ENCODE measurements at places on chromosomes 16 and 17.
A peak's percentile ranks its signal among the peaks of the same experiment; 100 is the strongest.

DNA sequence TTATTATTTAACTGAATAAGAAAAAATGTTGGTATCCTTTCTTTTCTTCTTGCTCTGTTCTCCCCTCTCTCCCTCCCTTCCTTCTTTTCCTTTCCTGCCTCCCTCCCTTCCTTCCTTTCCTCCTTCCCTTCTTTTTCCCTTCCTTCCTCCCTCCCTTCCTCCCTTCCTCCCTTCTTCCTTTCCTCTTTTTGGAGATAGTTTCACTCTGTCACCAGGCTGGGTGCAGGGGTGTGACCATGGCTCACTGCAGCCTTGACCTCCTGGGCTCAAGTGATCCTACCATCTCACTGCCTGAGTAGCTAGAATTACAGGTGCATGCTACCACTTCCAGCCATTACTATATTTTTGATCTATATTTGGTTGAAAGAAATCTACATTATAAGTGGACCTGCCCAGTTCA is 5.7 kb upstream of the RUSF1 start:
- DNase-seq: no peak

- DNase-seq: no peak
Measured at GRCh38 chr17:78332991-78333390, 26.9 kb downstream of the SOCS3 start.

DNA sequence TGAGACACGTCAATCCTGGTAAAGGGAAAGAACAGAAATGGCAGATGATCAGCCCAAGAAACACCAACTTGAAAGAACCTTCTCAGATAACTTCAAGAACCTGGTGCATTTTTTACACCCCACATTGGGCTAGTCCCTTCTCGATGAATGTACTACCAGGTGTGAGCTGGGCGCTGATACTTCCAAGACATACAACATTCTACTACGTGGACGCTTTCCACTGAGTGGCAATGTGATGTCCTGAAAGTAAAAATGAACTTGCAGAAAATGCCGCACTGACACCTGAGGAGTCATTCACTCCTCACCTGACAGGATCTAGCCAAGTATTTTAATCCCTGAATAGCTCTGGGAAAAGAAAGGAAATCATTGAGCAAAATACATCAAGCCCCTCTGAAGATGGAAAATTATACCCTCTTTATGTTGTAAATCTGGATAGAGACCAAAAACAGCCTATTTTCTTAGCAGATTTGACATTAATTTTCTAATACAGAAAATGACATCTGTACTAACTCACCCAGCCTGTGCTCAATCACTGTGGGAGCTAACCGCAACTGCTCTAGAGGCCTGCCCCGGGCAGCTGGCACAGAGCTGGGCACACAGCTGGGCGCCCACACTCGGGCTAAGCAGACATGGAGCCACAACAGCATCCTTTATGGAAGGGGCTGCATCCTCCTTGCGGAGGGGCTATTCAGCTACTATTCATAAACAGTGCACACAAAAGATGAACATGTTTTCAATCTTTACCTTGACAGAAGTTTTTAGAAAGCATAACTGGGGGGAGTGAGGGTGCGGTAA is 16.2 kb downstream of the SNN start:
- DNase-seq: no peak

DNA sequence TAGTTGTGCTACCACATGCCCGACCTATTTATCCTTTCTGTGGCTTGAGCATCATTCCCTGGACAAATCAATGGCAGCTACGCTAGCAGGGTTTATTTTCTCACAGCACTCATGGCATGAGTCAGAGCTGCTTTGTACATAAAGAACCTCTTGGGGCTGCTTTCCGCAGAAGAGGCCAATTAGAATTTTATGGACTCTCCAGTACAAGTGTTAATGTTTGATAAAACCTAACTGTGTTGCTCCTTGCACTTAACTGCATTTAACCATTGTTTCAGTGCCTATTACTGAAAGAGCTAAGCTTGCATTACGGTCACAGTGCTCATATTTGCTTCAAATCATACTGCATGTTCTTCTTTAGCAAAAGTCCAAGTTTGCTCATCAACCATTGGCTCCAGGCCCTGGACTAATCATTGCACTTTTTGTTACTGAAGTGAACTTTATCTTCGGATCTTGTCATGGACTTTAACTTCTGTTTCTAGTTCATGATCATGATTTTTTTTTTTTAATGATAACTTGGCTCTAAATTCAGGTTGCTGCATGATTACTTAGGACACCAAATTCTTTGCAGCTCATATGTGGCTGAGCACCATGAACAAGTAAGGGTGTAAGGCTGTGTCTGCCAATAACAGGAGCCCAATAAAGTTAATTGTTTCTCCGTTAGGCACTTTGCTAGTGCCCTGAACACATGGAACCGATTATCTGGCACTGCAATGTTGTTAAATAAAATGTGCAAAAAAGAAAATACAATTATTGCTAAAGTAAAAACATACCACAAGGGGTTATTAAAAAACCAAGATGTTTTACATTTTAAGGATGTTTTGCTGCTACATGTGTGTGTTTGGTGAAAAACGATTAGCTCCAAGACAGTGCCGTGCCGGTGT is 492.2 kb downstream of the KCNJ2 start:
- DNase-seq: no peak

DNA sequence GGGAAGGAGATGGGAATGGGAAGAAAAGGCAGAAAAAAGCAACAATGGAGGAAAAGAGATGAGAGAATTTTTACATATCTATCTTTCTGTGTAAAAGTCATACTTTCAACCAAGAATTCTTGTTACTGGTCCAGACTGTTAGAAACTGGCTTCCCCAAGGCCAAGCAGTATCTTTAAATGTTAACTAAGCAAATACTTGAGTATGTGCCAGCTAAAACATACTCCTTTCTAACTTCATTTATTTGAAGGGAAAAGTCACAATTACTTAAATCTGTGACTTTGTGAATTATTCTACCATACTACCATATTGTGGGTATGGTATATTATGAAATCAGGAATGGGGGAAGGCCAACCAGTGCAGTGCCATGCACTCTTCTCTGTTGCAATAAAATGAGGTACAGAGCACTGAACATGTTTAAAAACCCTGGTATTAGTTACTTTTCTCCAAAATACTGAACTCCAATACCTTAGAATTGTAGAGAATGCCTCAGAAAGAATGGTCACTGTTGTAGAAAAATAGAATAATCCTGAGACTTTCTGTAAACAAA is 92.3 kb upstream of the C17orf78 start:
- no peak for DNase-seq

- DNase-seq: no peak
Measured at GRCh38 chr17:34143430-34143829, 111.7 kb upstream of the CCL2 start.

- no peak for DNase-seq
Measured at GRCh38 chr17:74037320-74037719, 166.2 kb upstream of the RPL38 start.

DNA sequence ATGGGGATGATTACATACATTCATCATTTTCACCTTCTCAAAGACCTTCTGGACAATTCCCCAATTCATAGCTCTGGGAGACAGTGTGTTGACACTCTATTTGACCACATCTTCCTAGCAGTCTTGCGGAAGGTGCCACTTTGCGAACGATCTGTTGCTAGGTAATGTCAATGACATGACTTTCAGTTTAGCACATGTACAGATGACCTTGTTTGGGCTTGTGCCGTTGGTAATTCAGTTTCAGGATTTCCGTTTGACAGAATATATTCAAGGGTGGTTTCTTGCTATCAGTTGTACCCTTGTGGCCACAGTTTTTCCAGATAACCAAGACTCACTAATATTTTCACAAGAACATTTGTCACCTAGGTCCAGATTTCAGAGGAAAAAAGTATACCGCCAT is 478.2 kb downstream of the WWOX start:
- DNase-seq: no peak

GRCh38 chr16:48524348-48525200 is 85.4 kb downstream of the N4BP1 start:
- no peak for DNase-seq

DNA sequence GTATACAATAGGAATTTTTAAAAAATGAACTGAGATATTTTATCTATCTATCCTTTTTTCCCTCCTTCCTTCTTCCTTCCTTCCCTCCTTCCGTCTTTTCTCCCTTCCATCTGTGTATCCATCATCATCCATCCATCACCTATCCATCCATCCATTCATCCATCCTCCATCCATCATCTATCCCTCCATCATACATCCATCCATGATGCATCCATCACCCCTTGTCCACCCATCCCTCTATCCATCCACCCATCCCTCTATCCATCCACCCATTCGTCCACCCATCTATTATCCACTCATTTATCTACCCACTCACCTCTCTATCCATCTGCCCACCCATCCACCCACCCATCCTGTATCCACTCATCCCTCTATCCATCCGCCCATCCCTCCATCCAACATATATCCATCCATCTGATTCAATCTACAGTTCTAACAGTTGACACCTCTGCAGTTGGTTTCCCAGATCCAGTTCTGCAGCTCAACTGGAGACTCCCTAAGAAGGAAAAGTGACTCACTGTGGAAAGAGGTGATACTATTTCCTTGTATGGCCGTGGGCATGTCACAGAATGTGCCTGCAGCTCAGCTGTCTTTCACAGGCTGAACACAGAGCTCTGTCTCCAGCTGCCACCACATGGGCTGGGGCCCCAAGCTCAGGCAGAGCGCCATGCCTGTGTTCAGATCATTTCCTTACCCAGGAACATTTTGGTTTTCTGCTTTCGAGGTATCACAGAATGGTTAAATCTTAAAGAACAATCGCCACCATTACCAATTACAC is 130.8 kb downstream of the XYLT1 start:
- DNase-seq: no peak

DNA sequence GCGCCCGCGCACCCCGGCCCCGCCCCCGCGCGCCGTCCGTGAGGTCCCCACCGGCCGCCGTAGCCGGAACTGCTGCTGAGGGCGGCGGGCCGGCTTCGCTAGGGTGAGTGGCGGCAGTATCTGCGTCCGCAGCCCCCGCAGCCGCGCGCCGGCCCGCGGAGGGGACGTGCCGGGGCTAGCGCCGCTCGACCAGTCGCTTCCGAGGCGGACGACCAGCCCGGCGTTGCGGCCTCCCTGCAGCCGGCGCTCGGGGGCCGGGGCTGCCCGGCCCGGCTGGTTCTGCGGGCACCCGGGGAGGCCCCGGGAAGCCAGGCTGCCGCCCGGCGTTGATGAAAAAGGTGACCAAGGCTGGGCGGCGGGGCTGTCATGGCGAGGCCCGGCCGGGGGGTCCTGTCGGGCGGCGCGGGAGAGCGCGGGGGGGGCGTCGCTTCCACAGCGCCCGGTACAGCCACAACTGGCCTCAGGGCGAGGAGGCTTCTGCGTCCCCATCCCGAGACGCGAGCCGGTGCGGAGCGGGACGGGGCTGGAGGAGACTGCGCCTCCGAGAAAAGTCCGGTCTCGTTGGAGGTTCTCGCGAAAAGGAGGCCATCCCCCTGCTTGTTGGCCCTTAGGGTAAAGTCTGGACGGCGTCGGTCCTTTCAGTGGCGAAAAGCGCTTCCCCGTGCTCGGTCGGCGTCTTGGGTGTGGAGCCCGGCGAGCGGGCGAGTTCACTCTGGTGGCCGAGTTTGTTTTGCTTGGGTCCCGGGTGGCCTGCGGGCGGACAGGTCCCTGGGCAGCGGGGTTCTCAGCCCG is at the start of gene CRAMP1:
Gene CRAMP1, plus strand, starts transcription at position 41 of the 792 bp plus-strand sequence. CDS start 2,280 bp downstream, outside the sequence.
- peak; percentile 15 for DNase-seq

DNA sequence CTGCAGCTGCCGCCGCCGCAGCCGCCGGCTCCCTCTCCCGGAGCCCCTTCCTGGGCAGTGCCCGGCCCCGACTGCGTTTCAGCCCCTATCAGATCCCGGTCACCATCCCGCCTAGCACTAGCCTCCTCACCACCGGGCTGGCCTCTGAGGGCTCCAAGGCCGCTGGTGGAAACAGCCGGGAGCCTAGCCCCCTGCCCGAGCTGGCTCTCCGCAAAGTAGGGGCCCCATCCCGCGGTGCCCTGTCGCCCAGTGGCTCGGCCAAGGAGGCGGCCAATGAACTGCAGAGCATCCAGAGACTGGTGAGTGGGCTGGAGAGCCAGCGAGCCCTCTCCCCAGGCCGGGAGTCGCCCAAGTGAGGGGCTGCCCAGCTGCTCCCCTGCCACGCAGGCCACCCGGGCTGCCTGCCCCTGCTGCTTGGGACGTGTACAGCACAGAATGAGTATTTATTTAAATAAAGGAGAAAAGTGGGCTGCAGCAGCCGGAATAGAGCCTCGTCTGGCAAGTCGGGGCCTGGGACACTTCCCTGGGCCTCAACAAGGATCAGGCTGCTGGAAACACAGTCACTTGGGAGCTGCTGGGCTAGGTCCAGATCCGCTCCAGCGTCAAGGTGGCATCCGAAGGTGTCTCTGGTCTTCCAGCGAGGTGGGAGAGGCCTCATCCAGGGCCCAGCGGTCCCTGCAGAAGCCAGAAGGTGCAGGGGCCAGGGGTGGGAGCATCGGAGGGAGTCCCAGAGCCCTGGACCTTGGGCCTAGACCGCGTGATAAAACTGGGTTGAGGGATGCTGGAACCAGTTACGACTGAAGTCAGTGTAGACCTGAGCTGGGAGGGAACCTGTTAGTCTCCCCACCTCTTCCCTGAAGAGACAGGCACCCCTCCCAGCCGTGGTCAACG is 8.8 kb downstream of the TBX2 start:
- no peak for DNase-seq

DNA sequence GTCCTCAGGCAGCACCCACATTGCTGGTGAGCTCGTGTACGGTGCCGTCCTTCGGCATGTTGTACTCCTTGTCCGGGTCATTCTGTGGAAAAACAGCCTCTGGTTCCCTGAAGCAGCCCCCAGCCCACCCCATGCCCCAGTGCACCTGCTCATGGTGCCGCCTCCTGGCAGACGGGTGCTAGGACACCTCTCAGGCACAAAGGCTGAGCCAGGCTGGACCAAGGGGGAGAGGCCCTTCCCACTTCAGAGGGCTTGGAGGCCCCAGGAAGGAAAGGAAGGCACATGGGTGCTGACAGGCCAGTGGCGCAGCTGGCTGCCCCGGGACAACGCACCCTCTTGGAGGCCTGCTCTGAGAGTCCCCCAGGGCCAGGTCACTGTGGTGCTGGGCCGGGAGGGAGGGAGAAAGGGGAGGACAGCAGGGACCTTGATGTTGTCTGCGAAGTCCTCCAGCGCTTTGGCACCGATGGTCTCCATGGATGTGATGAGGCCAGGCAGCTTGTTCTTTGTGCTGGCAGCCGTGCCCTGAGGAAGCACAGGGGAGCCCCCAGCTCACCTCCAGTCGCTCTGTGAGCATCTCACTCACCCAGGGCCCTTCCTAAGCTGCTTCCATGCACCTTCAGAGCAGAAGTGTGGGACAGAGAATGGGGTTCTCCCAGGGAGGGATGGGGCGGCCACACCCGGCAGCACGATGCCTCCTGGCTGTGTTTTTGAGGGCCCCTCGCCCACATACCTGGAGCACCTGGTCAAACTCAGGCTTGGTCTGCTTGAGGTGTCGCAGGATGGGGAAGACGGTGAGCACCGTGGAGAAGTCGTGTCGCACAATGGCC is 9.3 kb downstream of the ZACN start:
- DNase-seq: no peak

GRCh38 chr16:66921729-66922450 is 3.2 kb upstream of the CDH16 start:
- no peak for DNase-seq

DNA sequence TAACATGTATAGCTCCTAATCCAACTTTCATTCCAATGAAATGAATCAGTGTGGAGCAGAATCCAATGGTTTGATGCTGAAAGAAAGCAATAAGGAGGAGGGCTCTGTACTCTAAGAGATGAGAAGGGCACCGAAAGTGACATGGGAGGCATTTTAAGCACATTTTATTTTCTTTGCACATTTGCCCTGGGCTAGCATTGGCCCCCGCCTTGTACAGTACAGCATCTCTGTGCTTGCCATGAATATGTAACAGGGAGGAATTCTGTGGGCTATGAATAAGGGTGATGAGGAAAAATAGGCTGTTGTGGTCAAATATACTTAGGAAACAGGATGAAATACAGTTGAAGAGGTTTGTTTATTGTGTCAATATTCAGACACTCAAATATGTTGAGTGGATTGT is 45.2 kb upstream of the SHISA6 start:
- DNase-seq: no peak

GRCh38 chr17:55728833-55729232 is 6.2 kb upstream of the TMEM100 start:
- DNase-seq: no peak
